ENCODE measurements at places on chromosomes 3 and 15.
A peak's percentile ranks its signal among the peaks of the same experiment; 100 is the strongest.

DNA sequence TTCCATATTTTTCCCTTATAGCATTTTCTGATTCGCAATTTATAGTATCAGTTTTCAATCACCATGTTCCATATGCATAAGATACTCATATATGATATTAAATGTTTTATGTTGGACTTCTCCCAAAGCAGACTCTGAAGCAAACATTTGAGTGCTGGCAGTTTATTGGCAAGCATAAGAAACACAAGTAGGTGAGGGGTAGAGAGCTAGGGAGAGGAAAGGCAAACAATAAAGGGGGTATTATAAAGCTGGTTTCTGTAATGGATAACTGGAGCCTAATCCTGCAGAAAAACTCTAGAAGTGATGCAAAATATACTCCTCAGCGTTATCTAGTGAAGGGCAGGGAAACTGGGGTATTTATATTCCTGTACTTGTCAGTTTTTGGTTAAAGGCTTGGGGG is 491.5 kb upstream of the TGFBR2 start:
- DNase-seq = no peak

GRCh38 chr3:120450600-120451271 is at the start of gene FSTL1:
Gene FSTL1 (minus strand): TSS chr3:120450992. CDS start chr3:120450746, 246 bp downstream.
- DNase-seq = peak; percentile 61

- DNase-seq = peak; percentile 56
Measured at GRCh38 chr3:132180337-132180791, 136.8 kb upstream of the ACP3 start.

DNA sequence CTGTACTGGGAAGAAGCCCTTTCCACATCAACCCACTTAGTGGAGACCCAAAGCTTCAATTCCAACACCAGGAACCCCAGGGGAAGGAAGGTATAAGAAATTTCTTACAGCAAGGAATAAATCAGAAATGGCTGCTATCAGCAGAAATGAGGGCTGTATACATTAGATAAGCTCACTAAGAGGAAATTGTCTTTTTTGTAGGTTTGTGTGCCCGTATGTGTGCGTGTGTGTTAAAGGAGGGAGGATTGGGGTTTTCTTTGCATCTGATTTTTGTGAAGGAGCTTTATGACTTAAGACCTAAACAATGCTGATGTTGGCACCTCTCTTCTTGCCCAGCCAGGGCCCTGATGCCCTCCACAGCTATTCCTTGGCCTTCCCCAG is 18.6 kb downstream of the ARRDC4 start:
- DNase-seq = no peak

DNA sequence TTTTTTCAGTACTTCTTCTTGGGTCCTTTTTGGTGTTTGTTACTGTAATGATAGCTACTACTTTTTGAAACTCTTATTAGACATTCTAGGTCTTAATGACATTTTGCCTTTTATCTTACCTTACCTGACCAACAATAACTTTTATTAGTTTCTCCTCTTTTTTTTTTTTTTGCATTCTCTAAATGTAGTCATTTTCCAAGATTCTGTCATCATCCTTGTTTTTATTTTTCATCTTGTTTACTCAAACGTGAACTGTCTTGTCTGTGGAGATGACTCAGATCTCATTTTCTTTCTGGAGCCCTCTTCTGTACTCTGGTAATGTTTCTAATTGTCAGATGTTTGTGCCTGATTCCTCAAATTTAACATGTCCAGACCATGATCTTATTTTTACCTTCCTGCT is 2.9 kb downstream of the ABHD5 start:
- DNase-seq = no peak

- peak; percentile 26 for DNase-seq
Measured at GRCh38 chr3:69200384-69201068, 78.1 kb upstream of the LMOD3 start.

DNA sequence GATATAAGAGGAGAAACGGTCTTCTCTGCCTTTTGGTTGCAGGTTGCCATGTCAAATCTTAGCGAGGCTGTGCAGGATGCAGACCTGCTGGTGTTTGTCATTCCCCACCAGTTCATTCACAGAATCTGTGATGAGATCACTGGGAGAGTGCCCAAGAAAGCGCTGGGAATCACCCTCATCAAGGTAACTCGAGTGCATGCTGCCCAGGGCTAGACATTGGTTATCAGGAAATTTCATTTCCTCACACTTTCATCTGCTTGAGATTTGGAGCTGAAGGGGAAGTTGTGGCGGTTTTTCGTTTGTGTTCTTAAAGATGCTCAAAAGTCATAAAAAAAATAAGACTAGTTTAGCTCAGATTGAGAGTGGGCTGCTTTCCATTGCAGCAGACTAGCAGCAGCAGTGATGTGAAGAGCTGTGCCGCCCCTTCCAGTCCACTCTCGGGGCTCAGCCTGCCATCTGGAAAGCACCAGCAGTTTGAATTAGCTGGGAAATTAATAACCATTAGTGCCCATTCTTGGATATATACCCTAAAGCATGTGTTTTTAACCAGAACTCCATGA is 32.2 kb downstream of the GPD1L start:
- no peak for DNase-seq

- DNase-seq = no peak
Measured at GRCh38 chr15:35484231-35484945, 61.6 kb downstream of the DPH6 start.

- DNase-seq = no peak
Measured at GRCh38 chr15:51262463-51262862, 75.9 kb downstream of the CYP19A1 start.

GRCh38 chr15:84924077-84924731 is 39.7 kb downstream of the SLC28A1 start:
- no peak for DNase-seq

GRCh38 chr15:63146684-63147083 is 10.6 kb downstream of the RPS27L start:
- no peak for DNase-seq

DNA sequence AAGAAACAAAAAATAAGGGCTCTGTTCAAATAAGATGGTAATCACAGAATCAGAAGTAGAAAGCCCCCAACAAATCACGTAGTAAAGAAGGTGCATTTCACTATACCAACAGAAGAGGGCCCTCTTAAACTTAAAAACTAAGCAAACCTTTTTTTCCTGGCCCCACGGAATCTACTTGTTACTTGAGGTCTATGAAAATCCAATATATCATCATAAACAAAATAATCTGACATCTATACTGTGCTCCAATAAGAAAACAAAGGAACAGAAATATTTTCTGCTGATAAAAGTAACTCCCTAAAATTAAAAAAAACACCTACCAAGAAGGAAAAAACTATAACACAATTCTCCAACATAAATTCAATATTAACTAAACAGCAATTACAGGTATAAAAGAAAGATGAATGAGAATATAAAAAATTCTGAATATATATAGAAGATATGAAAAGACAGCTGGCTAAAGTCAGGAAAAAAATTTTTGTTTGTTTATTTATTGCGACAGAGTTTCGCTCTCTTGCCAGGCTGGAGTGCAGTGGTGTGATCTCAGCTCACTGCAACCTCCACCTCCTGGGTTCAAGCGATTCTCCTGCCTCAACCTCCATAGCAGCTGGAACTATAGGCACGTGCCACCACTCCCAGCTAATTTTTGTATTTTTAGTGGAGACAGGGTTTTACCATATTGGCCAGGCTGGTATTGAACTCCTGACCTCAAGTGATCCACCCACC is 81.8 kb downstream of the CLASP2 start:
- DNase-seq = peak; percentile 76

DNA sequence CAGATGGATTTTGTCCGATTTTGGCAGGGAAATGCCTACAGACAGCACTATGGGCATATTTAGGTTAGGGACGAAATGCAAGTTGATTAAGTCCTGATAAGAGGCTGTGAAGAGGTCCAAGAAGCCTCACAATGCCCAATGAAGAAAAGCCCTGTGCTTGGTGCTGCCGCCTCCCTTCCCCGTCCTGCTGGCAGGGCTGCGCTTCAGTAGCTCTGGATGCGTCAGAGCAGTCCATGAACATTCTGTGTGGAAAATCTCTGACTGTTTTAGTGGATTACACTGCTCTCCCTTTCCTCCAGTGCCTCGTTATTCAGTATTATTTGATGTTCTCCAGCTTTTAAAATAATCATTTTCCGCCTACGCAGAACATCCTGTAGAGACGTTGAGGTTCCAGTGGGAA is 39.6 kb downstream of the MLH1 start:
- no peak for DNase-seq

- DNase-seq = no peak
Measured at GRCh38 chr3:127604035-127604434, 5.8 kb downstream of the MCM2 start.

DNA sequence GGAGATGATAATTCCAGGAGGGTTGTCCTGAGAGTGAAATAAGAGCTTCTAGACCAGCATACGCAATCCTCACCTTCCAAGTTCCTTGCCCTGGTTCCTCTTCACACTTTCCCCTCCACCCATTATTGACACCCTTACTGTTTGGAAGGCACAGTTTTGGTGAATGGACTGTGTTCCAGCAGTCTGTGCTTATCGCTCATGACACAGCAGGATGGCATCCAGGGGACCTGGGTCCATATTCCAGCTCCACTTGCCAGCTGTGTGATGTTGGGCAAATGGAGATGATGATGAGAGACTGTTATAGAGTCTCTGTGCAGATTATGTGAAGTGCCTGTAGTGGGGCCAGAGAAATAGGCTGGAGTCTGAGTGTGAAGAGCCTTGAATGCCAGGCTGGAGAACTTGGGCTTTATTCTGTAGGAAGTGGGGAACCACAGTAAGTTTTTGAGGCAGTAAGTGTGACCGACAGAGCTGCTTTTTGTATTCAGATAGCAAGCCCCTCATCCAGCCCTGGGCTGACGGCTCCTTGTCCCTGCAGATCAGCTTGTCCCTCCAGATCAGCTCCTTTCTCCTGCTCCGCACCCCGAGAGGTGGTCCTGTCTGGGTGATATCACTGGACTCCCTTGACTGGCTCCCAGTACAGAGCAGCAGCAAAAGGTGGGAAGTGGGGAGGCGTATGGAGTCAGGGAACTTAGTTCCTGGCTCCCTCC is 8.1 kb downstream of the KBTBD13 start:
- DNase-seq = no peak
